ENCODE measurements at places on chromosomes 5 and 9. TPM values are rescaled to one million over a fixed set of nuclear protein-coding genes. Genes with fewer than 3 reads are reported as not detected.

Gene ADRB2
- polyA plus RNA-seq, result 4.0 TPM

Gene C5
- polyA plus RNA-seq, result 0.74 TPM

Gene ANKRD20A1
- not detected for polyA plus RNA-seq

Gene MARCHF11
- polyA plus RNA-seq, result not detected

Gene TMEM252
- not detected for polyA plus RNA-seq
